ENCODE measurements at places on chromosomes 7 and 10.
A peak's percentile ranks its signal among the peaks of the same experiment; 100 is the strongest.

DNA sequence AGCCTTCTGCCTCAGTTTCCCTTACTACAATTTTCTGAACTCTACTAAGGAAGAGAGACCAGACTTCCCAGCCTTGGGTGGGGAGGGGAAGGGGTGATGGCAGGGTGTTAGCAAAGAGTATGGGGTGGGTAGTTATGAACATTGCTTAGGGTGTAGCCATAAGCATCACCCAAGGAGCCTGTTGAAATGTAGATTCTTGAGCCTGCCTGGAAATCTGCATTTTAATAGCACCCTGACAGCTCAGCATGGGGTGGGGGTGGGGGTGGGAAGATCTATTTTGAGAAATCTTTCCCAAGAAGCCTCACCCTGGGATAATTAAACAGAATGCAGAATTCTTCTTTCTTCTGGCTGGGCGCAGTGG lies 164.8 kb downstream of the NRF1 start:
- DNase-seq: no peak

DNA sequence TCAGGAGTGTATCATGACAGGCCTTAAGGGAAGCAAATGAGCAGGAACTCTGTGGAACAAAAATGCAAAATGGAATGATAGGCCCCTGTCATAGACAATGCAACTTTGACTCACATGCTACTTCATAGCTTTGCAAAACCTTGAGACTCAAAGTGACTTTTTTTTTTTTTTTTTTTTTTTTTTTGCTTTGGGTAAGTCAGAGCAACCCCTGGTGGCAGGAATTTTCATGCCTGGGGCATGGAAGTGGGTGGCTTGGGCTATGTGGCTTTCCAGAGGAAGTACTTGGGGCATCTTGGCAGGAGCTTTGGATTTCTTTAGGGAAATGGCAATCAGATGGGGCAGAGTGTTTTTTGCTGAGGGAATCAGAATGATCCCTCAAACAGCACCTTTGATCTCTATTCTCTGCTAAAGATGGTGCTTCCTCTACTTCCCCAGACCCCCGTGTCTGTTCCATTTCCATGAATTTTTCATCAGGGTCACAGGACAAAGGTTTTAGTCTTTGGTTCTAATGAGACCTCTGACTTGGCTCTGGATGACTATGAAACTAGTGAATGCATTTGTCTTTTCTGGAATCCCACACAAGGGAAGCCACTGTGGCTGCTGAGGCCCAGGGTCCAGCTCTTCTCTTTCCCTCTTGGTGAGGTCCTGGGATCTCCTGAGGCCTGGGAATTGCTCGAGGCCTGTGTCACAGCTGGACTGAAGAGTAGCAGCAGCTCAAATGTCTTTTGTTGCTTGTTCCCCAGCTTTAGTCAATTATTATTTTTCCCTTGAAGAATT lies 62.8 kb downstream of the TACC2 start:
- no peak for DNase-seq

GRCh38 chr10:113978802-113979201 lies 64.9 kb upstream of the ADRB1 start:
- no peak for DNase-seq

DNA sequence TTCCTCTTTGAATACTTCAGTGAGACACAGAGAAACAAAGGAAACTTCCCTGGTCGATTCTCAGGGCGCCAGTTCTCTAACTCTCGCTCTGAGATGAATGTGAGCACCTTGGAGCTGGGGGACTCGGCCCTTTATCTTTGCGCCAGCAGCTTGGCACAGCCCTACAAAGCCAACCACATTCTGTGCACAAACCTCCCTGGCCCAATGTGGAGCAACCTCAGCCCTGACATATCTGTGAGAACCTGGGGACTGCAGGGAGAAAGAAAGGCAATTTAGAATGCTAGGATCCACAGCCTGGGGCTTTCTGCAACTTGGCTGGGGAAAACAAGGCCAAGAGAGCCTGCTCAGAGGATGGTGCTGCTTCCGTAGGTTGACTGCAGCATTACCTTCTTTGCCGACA lies 63.5 kb upstream of the PRSS58 start:
- no peak for DNase-seq

DNA sequence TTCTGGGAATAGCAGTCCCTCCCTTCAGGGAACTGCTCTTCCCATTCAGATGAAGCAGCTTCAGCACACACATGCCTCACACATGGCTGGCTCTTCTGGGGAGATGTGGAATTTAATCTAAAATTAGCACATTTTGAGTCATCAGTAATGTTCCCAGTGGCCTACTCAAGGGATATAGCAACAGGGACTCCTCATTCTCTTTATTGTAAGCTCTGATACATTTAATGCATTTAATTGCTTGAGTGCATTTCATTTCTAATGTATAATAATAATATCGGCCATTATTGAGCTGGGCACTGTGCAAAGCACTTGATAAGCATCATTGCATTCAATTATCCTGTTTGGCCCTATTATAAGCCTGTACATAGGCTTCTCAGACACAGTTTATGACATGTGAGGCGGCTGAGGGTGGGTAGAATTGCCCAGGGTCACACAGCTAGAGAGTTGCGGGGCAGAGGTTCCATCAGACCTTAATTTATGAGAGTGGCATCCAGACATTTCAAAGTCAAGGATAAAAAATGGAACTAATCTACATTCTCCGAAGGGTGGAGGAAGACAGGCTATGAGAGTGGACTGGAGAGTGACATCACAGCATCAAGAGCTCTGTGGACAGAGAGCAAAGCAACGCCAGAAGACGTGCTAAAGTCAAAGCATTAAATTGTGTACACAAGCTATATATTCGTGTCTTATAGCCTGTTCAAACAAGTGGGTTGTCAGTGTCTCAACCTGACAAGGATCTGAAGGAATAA lies 76.8 kb downstream of the LANCL2 start:
- DNase-seq: no peak

GRCh38 chr7:108525327-108525984 lies 479 bp downstream of the PNPLA8 start:
- peak; percentile 83 for DNase-seq

- DNase-seq: no peak
Measured at GRCh38 chr10:101993221-101993620, 62.8 kb downstream of the ARMH3 start.

DNA sequence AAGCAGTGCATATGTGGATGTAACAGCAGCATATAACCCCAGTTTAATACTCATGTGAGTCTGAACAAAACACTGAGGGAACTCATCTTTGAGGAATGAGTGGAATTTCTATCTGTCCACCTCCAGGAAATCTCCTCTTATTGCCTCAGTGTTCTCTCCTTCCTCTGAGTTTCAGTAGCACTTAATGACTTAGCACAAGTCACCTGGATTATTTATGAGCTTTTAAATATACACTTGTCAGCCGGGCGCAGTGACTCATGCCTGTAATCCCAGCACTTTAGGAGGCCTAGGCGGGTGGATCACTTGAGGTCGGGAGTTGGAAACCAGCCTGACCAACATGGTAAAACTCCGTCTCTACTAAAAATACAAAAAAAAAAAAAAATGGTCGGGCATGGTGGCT lies 4.3 kb downstream of the LRRC20 start:
- DNase-seq: no peak

DNA sequence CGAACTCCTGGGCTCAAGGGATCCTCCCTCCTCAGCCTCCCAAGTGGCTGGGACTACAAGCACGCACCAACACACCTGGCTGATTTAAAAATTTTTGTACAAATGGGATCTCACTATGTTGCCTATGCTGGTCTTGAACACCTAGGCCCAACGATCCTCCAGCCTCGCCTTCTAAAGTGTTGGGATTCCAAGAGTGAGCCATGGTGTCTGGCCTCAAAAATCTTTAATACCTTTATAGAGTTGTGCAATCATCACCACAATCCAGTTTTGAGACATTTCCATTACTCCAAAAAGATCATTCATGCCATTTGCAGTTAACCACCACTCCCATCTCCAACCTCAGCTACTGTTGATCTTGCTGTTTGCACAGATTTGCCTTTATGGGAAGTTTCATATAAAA lies 165.4 kb downstream of the LYZL1 start:
- DNase-seq: no peak

GRCh38 chr7:85719981-85720953 lies 533.4 kb upstream of the SEMA3D start:
- no peak for DNase-seq

- DNase-seq: no peak
Measured at GRCh38 chr10:4590807-4591206, 235.2 kb upstream of the AKR1E2 start.

GRCh38 chr7:31850601-31851000 lies 163.6 kb downstream of the PPP1R17 start:
- DNase-seq: no peak

DNA sequence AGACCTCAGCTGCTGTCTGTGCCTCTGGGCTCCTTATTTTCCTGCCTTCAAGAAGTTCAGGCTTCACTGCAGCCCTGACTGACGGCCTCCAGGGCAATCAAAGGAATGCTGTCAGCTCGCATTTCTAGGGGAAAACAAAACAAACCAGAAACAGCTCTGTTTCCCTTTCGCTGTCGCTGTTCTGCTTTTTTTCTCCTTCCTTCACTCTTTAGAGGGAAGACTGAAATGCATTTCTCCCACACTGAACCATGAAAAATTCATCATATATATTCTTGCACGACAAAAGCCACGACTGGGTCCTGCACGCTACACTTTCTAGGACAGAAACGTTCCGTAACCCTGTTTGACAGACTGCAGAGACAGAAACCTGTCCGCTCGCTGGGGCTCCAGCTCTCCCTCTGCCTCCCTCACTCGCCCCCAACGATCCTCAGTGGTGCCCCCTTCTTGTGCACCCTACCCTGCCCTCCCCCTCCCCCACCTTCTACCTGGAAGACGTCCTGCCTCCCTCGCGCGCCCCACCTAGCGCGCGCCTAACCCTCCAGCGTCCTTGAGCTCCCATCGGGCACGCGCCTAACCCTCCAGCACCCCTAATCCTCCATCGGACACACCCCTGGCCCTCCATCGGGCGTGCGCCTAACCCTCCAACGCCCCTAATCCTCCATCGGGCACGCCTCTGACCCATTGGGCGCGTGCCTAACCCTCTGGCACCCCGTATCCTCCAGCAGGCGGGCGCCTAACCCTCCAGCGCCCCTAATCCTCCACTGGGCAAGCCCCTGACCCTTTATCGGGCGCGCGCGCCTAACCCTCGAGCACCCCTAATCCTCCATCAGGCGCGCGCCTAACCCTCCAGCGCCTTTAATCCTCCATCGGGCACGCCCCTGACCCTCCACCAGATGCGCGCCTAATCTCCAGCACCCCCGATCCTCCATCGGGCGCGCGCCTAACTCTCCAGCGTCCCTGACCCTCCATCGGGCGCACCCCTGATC lies 37.1 kb downstream of the SVOPL start:
- DNase-seq: peak; percentile 44

- DNase-seq: no peak
Measured at GRCh38 chr10:122557516-122557915, 3.0 kb upstream of the DMBT1 start.

DNA sequence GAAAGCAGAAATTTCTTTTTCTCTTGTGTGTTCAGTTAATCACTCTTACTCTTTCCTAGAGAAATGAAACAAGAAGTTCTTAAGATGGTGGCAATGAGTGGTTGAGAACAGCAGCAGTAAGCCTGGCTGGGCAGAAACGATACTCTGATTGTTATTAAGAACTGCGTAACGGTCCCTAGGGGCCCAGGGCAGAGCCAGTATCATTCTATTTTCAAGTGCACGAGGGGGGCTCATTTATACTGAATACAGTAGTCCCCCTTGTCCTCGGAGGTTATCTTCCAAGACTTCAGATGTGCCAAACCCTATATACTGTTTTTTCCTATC lies 64.9 kb downstream of the EEPD1 start:
- no peak for DNase-seq

- DNase-seq: no peak
Measured at GRCh38 chr7:50356212-50356944, 51.9 kb downstream of the IKZF1 start.

DNA sequence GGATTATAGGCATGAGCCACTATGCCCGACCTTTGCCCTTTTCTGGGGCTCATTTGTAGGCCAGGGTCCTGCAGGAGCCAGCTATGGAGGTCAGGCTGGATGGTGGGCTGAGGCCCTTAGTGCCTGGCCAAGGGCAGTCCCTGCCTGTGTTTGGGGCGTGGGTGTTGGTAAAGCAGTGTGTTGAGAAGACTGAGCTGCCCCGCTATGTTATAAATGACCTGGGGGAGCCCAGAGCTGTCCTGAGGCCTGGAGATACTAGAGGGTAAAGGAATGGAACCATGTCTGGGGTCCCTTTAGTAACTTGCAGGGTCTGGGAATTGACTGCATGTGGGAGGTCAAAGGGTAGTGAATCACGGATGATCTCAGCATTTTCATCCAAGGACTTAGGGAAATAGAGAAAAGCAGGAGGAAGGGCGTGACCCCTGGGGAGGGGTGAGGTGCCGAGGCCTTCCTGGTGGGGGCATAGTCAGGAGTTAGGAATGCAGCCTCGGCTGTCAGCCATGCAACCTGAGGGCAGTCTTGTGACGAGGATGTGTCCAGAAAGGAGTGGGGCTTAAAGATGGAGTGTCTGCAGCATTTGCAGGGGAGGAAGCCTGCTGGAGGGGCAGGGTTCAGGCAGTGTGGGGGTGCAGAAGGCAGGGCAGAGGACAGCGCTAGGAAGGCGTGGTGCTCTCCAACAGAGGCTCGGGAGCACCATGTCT lies 31.5 kb downstream of the TMEM248 start:
- no peak for DNase-seq

- DNase-seq: no peak
Measured at GRCh38 chr7:92836489-92836999, at the start of gene CDK6. Gene CDK6 (minus strand): TSS chr7:92836573. CDS start chr7:92833323, 3,250 bp downstream.

GRCh38 chr10:47252093-47252780 lies 47.8 kb upstream of the GDF10 start:
- DNase-seq: no peak

- no peak for DNase-seq
Measured at GRCh38 chr7:81003326-81003725, 84.5 kb upstream of the SEMA3C start.

- DNase-seq: no peak
Measured at GRCh38 chr10:15725603-15726002, 5.9 kb upstream of the ITGA8 start.

Measured in NCI-H1092 (cell line).